Cardiac muscle cell (in vitro differentiated cells and primary cell): ENCODE measurements at places on chromosomes 3 and 15.

GRCh38 chr3:80537680-80538079, 769.9 kb upstream of the ROBO1 start:
- H3K4me3 ChIP-seq, result no peak overlapping the region
- H3K4me1 ChIP-seq, result no peaks in the 10 kb centered on the region
- H3K27ac ChIP-seq, result no peak overlapping the region

DNA sequence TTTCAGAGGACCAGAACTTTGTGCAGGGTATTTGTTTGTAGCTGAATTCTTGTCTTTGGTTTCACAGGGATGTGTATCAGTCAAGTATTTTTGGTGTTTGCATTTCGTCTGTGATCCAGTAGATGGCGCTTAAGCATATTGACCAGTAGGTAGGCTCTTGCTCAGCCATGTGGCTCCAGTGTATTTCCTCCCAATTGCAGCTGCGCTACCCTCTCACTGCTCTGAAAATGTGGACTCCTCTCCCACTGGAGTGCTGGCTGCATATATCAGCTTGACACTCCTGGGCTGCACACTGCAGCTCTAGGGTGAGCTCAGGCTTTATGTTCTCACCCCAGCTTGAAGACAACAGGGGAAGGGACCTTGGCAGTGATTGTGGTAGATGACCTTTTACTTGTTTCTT, 1264.3 kb upstream of the ALCAM start:
- H3K4me1 ChIP-seq, result peaks cover 8% of the 10 kb centered on the region
- H3K27ac ChIP-seq, result no peak overlapping the region
- no peaks in the 10 kb centered on the region for H3K27me3 ChIP-seq
- H3K4me3 ChIP-seq, result no peak overlapping the region
- peak; percentile 63 for DNase-seq

DNA sequence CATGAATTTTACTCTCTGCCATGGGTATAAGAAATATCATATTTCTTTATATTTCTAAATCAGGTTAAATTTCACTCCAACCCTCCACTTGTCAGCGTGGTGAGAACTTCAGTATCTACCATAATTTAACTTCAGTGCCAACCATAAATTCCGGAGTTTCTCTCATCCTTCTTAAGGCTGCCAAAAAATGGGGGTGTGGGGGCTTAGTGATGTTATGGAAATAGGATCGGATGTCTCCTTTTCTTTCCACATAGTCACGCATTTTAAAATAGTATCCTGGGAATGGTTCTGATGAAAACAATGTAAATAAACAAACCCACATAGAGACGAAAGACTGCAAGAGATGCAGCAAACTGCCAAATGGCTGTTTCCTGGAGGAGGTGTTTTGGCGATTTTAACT, 12.9 kb upstream of the FAM3D start:
- no peak for DNase-seq
- H3K4me1 ChIP-seq, result no peaks in the 10 kb centered on the region
- H3K27me3 ChIP-seq, result no peaks in the 10 kb centered on the region
- H3K36me3 ChIP-seq, result no peaks in the 10 kb centered on the region
- H3K27ac ChIP-seq, result no peak overlapping the region
- H3K4me3 ChIP-seq, result no peak overlapping the region

- no peak overlapping the region for H3K27ac ChIP-seq
- H3K4me3 ChIP-seq, result no peak overlapping the region
- peak; percentile 78 for DNase-seq
- H3K36me3 ChIP-seq, result no peaks in the 10 kb centered on the region
- H3K27me3 ChIP-seq, result no peaks in the 10 kb centered on the region
Observed at GRCh38 chr15:59306520-59307164, 66.0 kb downstream of the MYO1E start.

DNA sequence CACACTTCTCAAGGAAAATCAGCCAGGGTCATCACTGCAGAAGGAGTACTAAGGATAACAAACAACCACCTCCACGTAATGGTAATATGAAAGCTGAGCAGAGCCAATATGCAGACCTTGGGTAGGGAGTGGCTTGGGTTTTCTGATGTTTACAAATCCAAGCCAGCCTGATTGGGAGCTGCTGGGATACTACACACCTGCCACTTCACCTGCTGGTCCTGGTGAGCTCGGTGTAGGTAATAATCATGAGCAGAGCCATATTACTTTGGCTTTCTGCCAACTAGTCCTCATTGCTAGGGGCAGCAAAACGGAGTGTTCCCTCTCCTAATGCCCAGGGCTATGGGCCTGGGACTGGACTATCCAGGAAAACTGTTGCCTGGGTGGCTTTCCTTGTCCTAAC, 433.5 kb upstream of the PPP2R3A start:
- no peak overlapping the region for H3K27ac ChIP-seq
- no peak for DNase-seq
- H3K36me3 ChIP-seq, result no peaks in the 10 kb centered on the region
- H3K4me3 ChIP-seq, result no peak overlapping the region
- H3K27me3 ChIP-seq, result peaks cover 7% of the 10 kb centered on the region

DNA sequence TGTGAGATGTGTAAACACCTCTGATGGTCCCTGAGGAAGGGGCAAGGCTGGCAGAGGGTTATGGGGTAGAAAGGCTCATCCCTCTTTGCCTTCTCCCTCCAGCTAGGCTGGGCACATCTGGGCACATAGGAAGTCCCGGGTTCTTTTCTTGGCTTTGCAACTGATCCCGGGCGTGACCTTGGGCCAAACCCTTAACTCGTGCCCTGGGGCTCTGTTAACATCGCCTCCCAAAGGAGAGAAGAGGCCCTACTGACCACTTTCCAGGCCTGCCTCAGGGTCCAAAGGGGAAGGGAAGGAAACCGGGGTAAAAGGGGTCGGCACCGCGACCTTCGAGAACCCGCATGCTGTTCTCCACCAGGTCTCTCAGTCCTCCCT, 549 bp downstream of the C3orf18 start:
- H3K27ac ChIP-seq, result no peak overlapping the region
- no peaks in the 10 kb centered on the region for H3K36me3 ChIP-seq
- H3K27me3 ChIP-seq, result no peaks in the 10 kb centered on the region

- peak within 1 kb of the TSS; percentile 7 for H3K4me3 ChIP-seq
- no peaks in the 10 kb centered on the region for H3K36me3 ChIP-seq
- peak; percentile 90 for DNase-seq
- H3K27ac ChIP-seq, result no peak within 1 kb of the TSS
- no peaks in the 10 kb centered on the region for H3K4me1 ChIP-seq
Observed at GRCh38 chr3:113441051-113441770, at the start of gene CFAP44. TSS of gene CFAP44 (minus strand) at chr3:113441493. CDS start at chr3:113433664, 7,829 bp downstream.

DNA sequence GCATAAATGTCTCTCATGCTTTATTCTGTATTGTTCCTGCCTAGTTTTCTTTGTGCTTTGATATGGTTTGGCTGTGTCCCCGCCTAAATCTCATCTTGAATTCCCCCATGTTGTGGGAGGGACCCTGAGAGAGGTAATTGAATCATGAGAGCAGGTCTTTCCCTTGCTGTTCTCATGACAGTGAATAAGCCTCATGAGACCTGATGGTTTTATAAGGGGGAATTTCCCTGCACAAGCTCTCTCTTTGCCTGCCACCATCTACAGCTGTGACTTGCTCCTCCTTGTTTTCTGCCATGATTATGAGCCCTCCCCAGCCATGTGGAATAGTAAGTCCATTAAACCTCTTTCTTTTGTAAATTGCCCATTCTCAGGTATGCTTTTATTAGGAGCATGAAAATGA, 1596.6 kb downstream of the SI start:
- no peaks in the 10 kb centered on the region for H3K4me1 ChIP-seq
- no peak for DNase-seq
- H3K36me3 ChIP-seq, result no peaks in the 10 kb centered on the region
- H3K27ac ChIP-seq, result no peak overlapping the region
- no peak overlapping the region for H3K4me3 ChIP-seq
- H3K27me3 ChIP-seq, result no peaks in the 10 kb centered on the region

DNA sequence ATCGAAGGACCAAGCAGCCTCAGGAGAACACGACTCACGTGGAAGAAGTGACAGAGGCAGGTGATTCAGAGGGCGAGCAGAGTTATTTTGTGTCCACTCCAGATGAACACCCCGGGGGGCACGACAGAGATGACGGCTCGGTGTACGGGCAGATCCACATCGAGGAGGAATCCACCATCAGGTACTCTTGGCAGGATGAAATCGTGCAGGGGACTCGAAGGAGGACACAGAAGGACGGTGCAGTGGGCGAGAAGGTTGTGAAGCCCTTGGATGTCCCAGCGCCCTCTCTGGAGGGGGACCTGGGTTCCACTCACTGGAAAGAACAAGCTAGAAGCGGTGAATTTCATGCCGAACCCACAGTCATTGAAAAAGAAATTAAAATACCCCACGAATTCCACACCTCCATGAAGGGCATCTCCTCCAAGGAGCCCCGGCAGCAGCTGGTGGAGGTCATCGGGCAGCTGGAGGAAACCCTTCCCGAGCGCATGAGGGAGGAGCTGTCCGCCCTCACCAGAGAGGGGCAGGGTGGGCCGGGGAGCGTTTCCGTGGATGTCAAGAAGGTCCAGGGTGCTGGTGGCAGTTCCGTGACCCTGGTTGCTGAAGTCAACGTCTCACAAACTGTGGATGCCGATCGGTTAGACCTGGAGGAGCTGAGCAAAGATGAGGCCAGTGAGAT, 26.0 kb downstream of the SYNM start:
- H3K36me3 ChIP-seq, result no peaks in the 10 kb centered on the region
- no peak for DNase-seq
- H3K4me3 ChIP-seq, result no peak overlapping the region

DNA sequence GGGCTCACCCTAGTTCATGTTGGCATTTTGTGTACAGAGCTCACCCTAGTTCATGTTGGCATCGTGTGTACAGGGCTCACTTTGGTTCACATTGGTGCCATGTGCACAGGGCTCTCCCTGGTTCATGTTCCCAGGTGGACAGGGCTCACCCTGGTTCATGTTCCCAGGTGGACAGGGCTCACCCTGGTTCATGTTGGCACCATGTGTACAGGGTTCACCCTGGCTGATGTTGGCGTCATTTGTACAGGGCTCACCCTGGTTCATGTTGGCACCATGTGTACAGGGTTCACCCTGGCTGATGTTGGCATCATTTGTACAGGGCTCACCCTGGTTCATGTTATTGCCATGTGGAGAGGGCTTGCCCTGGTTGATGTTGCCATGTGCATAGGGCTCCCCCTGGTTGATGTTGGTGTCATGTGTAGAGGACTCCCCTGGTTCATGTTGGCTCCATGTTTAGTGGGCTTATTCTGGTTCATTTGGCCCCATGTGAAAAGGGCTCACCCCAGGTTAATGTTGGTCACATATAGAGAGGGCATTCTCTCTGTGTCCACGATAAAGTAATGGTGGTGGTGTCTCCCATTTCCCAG, 31.7 kb upstream of the NR2C2 start:
- H3K4me3 ChIP-seq, result no peak overlapping the region
- H3K4me1 ChIP-seq, result no peaks in the 10 kb centered on the region
- H3K36me3 ChIP-seq, result no peaks in the 10 kb centered on the region
- no peak overlapping the region for H3K27ac ChIP-seq
